ENCODE measurements at places on chromosomes 16 and 17. TPM values are rescaled to one million over a fixed set of nuclear protein-coding genes. Genes with fewer than 3 reads are reported as not detected.

- no peak for DNase-seq
- H3K27ac ChIP-seq, result peak overlapping the region; percentile 17
- no peaks in the 10 kb centered on the region for H3K27me3 ChIP-seq
- H3K36me3 ChIP-seq, result no peaks in the 10 kb centered on the region
- H3K4me1 ChIP-seq, result no peaks in the 10 kb centered on the region
Measured at GRCh38 chr17:39677542-39678339, 9.5 kb downstream of the PNMT start.

DNA sequence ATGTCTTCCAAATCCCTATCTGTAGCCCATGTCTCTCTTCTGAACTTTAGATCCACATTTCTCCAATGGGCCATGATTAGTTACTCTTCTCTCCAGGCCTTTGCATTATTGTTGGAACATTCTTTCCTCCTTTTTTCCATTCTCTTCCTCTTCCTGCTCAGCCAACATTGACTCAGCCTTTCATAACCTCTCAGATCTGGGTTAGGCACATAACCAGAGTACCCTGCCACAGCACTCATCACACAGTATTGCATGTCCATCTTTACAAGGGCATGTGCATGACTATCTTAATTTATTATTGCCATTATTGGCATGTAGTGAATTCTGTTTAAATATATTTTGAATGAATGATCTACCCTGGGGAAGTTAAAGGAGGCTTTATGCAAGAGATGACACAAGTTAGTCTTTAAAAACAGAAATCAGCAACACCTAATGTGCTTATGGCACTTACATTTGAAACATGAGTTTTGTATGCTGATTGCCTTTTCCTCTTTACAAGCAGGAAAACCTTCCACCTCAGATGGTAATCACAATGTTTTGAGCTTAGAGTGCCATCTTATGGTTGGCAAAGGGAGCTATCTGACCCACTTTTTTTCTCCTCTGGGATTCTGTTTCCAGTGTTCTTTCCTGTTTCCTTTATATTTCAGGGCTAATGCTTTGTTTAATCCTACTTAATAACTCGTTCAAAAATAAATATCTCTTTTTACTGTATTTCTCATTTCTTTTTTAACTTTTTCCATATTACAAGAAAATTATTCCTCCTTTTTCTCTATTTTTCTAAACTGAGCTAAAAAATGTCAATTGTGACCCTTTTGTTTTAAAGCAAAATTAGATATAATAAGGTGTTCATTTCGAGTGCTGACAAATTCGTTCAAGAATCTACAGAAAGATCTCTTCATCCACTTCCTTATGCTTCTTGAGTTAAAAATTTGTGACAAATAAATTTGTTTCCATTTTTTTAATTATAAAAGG lies 151.0 kb upstream of the RBL2 start:
- H3K4me1 ChIP-seq, result no peaks in the 10 kb centered on the region
- DNase-seq, result no peak
- no peaks in the 10 kb centered on the region for H3K36me3 ChIP-seq
- H3K27ac ChIP-seq, result no peak overlapping the region

GRCh38 chr16:67499106-67499505 lies 15.8 kb upstream of the AGRP start:
- no peak overlapping the region for H3K4me3 ChIP-seq
- no peak for DNase-seq
- no peaks in the 10 kb centered on the region for H3K27me3 ChIP-seq
- no peaks in the 10 kb centered on the region for H3K4me1 ChIP-seq
- H3K27ac ChIP-seq, result peak overlapping the region; percentile 54

- H3K27me3 ChIP-seq, result no peaks in the 10 kb centered on the region
- no peaks in the 10 kb centered on the region for H3K4me1 ChIP-seq
- H3K36me3 ChIP-seq, result no peaks in the 10 kb centered on the region
- no peak overlapping the region for H3K4me3 ChIP-seq
- DNase-seq, result no peak
Measured at GRCh38 chr16:77457046-77457445, 22.2 kb upstream of the ADAMTS18 start.

- H3K27ac ChIP-seq, result no peak overlapping the region
- no peaks in the 10 kb centered on the region for H3K36me3 ChIP-seq
- no peaks in the 10 kb centered on the region for H3K27me3 ChIP-seq
- H3K4me1 ChIP-seq, result no peaks in the 10 kb centered on the region
- no peak for DNase-seq
- no peak overlapping the region for H3K4me3 ChIP-seq
Measured at GRCh38 chr16:79895053-79895916, 294.7 kb upstream of the MAF start.

DNA sequence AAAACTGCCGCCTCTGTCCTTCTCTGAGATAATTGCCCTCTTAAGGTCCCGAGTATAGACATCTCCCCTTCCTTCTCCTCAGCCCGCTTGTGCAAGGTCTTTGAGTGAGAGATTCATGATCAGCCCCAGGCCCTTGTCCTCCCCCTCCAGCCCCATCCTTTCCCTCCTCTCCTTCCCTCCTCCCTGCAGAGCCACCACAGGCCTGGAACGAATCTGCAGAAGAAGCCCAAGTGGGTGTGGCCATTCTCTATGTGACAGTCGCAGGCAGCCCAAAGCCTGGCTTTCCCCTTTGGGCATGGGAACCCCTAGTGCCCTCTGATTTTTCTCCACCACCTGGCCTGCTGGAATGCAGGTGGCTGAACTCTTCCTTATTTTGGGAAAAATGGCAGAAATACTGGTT lies 7.2 kb upstream of the NDRG4 start:
- no peak overlapping the region for H3K27ac ChIP-seq
- H3K4me1 ChIP-seq, result no peaks in the 10 kb centered on the region
- H3K36me3 ChIP-seq, result no peaks in the 10 kb centered on the region
- DNase-seq, result no peak
- H3K27me3 ChIP-seq, result no peaks in the 10 kb centered on the region

- no peaks in the 10 kb centered on the region for H3K4me1 ChIP-seq
- H3K36me3 ChIP-seq, result no peaks in the 10 kb centered on the region
- no peaks in the 10 kb centered on the region for H3K27me3 ChIP-seq
- no peak overlapping the region for H3K27ac ChIP-seq
Measured at GRCh38 chr17:72863526-72864211, 228.8 kb downstream of the SLC39A11 start.

DNA sequence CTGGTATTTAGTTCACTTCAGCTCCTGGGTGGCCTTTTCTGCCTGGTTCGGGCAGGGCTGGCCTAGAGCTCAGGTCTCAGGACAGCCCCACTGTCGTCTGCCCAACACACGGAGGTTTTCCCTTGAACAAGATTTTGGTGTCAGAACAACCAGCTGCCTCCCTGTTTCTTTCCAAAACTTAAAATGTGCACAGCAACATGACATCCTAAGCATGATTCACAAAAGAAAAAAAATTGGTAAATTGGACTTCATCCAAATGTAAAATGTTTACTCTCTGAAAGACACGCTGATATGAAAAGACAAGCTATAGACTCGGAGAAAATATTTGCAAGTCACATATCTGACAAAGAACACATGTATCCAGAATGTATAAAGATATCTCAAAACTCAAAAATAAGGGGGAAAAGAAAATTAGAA lies 197.8 kb upstream of the CHMP6 start:
- H3K36me3 ChIP-seq, result no peaks in the 10 kb centered on the region
- DNase-seq, result no peak
- peak overlapping the region; percentile 58 for H3K27ac ChIP-seq
- H3K4me3 ChIP-seq, result no peak overlapping the region
- peaks cover 7% of the 10 kb centered on the region for H3K4me1 ChIP-seq

GRCh38 chr16:88330971-88331890 lies 51.5 kb upstream of the ZNF469 start:
- no peak overlapping the region for H3K27ac ChIP-seq
- H3K27me3 ChIP-seq, result no peaks in the 10 kb centered on the region
- H3K36me3 ChIP-seq, result no peaks in the 10 kb centered on the region
- H3K4me1 ChIP-seq, result no peaks in the 10 kb centered on the region
- no peak overlapping the region for H3K4me3 ChIP-seq
- no peak for DNase-seq

DNA sequence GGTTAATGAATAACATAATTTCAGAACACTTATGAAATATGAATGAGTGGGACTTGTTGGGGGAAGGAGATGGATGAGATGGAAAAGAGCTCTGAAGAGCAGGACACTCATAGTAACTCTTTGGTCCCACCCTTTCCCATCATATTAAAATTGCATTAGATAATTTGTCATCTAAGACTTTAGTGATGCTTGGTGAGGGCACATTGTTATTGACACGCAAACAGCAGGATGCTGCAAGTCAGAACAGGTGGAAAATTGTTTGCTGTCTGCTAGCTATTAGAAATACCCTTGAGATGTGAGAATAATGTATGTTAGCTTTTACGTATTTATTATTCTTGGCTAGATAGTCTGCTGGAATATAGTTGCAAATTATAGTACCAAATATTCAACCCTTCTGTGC lies 75.7 kb downstream of the TANC2 start:
- no peaks in the 10 kb centered on the region for H3K27me3 ChIP-seq
- no peak overlapping the region for H3K27ac ChIP-seq
- no peak for DNase-seq
- H3K4me1 ChIP-seq, result no peaks in the 10 kb centered on the region

DNA sequence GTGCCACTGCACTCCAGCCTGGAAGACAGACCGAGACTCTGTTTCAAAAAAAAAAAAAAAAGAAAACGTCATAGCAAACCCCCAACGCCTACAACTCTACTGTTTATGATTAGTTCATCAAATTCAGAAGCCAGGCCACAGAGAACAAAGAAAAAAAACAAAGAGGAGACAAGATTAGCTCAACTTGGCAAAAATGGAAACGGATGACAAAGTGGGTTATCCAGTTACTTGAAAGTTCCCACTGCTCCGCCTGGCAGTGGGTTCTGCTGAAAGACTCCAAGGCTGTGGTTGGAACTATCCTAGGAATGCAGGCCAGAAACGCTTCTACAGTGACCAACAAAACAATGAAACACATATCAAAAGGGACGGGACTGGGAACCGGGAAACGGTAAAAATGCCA lies 53.1 kb downstream of the MRM3 start:
- H3K27ac ChIP-seq, result peak overlapping the region; percentile 27
- peak; percentile 54 for DNase-seq
- no peaks in the 10 kb centered on the region for H3K36me3 ChIP-seq
- no peaks in the 10 kb centered on the region for H3K4me1 ChIP-seq
- no peak overlapping the region for H3K4me3 ChIP-seq

GRCh38 chr17:31136319-31136718 lies 41.5 kb downstream of the NF1 start:
- no peak overlapping the region for H3K27ac ChIP-seq
- no peaks in the 10 kb centered on the region for H3K4me1 ChIP-seq
- H3K36me3 ChIP-seq, result no peaks in the 10 kb centered on the region
- no peaks in the 10 kb centered on the region for H3K27me3 ChIP-seq
- H3K4me3 ChIP-seq, result no peak overlapping the region

DNA sequence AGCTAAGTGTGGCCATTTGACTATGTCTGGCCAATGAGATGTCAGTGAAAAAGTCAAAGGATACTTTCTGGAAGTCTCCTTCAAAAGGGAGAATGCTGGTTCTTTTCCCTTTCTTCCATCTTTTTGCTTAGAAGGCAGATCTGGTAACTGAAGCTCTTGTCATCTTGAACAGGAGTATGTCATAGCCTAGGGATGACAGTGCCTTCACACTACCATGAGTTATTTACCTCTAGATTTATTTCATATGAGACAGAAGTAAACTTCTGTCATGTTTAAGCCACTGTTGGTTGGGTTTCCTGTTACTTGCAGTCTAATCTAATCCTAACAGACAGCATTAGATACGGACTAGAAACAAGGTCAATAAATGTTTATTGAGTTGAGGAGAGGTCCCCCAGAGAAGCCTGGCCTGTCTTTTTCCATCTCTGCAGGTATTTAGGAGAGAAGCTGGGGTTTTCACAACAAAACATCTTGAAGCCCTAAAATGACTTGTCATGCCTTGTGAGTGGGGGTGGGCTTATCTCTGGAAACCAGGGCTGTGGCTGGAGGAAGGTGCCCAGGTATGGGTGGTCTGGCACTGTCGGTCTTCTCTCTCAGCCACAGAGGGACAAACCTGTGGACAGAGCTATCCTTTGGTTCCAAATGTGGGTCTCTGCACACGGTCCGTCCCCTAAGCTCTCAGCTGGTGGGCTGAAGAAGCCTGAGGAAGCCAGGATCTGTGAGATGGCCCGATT lies 28.5 kb downstream of the TMEM98 start:
- H3K27ac ChIP-seq, result no peak overlapping the region
- no peaks in the 10 kb centered on the region for H3K36me3 ChIP-seq

DNA sequence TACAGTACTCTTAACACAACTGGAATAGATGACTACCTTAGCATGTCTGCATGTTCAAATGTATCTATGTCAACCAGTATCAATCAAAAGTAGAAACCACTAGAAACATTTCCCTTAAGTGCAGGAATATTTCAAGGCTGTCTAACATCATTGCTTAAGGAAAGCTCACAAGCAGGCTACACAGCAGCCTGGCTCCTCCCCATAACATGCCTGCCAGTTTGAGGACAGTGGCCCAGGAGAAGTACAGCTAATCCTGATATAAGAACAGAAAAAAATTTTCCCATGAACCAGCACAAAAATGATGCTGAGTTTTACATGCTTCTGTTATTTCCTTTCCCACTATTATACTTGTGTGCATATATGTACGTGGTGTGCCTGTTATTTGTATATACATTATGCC lies 175.1 kb downstream of the MYO1D start:
- H3K4me1 ChIP-seq, result no peaks in the 10 kb centered on the region
- no peak overlapping the region for H3K27ac ChIP-seq
- no peaks in the 10 kb centered on the region for H3K27me3 ChIP-seq
- no peak overlapping the region for H3K4me3 ChIP-seq

DNA sequence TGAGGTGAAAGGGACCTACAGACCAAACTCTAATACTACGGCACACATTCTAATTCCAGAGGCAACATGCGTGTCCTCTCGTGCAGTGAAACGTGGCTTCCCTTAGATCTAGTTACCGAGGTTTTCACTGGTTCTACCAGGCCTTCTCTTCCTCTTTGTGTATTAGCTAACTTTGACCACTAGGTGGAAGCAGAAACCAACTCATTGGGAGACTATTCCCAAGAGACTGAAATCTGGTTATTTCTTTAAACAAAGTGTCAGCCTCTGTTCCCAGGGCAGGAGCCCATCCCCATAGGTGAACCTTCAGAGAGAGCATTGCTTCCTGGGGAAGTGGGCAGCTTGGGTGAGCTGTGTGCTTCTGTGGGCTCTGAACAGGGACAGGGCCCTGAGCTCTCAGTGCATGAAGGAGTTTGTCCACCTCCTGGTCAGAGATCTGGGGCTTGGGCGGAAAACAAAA lies 19.7 kb upstream of the RCVRN start:
- no peaks in the 10 kb centered on the region for H3K4me1 ChIP-seq
- DNase-seq, result no peak
- no peaks in the 10 kb centered on the region for H3K27me3 ChIP-seq
- H3K4me3 ChIP-seq, result no peak overlapping the region
- H3K36me3 ChIP-seq, result no peaks in the 10 kb centered on the region
- H3K27ac ChIP-seq, result peak overlapping the region; percentile 14

GRCh38 chr17:57537524-57538410 lies 207.3 kb downstream of the CCDC182 start:
- no peak overlapping the region for H3K27ac ChIP-seq
- no peaks in the 10 kb centered on the region for H3K27me3 ChIP-seq
- no peak overlapping the region for H3K4me3 ChIP-seq
- no peak for DNase-seq
- H3K36me3 ChIP-seq, result no peaks in the 10 kb centered on the region

TBC1D28 gene
- not detected for total RNA-seq

MYBBP1A gene
- total RNA-seq, result 38.9 TPM

TTYH2 gene
- total RNA-seq, result 0.51 TPM

MAPT gene
- 1.5 TPM for total RNA-seq

CMTM4 gene
- 41.5 TPM for total RNA-seq

HASPIN gene
- total RNA-seq, result not detected
